ENCODE measurements at places on chromosomes 2 and 18.

DNA sequence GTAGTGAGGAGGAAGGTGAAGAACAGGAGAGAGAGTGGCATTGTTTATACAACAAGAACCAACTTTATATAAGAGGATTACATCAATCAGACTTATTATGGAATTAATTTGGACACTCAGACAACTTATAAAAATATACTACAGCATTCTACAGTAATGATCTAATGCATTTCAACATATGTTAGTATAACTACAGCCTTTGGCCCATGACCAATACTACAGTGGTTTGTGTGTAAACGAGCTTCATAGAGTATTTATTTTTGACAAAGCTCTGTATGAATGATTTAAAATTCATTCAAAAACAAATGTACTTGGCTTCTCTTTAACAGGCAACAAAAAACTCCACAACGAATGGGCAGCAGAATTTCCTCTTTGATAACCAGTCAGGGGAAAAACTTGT, 72.8 kb downstream of the ZNF521 start:
- no peak for DNase-seq

DNA sequence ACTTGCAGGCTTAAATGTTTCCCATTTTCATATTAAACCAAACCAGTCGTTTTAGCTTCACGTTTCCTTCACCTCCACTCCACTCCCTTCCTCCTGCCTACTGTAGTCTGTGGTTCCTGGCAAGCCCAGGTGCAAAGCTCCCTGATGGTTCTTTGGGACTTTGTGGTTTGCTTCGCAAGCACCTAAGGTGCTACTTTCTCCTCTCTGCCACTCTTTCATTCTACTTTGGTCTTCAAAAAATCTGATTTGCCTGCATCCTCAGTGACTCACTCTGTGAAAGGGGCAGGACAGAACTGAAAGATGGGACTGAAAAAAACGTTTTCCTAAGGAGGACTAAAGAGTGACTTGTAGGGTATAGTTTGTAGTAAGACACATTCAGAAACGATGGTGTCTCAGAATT, 228.4 kb downstream of the CYRIA start:
- no peak for DNase-seq

- no peak for DNase-seq
Measured at GRCh38 chr2:178269438-178270224, 75.3 kb downstream of the OSBPL6 start.

- no peak for DNase-seq
Measured at GRCh38 chr2:31207790-31208189, 9.5 kb downstream of the CAPN14 start.

DNA sequence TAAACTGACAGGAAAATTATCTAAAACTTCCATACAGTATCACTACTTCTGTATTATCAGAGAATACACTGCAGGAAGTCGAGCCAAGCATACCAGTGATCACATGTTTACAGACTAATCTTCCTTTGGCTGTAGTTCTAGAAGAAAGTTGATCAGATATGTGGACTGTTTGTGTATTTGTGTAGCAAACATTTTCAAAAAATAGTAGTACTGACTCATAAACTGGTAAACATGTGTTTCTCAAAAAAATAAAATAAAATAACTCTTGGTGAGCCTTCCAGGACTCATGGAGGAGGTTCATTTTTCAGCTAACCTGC, 148.9 kb upstream of the SLC39A10 start:
- DNase-seq: no peak

GRCh38 chr2:159298967-159299366, 12.5 kb upstream of the WDSUB1 start:
- DNase-seq: no peak

- DNase-seq: no peak
Measured at GRCh38 chr2:50181212-50181611, 850.7 kb downstream of the NRXN1 start.

DNA sequence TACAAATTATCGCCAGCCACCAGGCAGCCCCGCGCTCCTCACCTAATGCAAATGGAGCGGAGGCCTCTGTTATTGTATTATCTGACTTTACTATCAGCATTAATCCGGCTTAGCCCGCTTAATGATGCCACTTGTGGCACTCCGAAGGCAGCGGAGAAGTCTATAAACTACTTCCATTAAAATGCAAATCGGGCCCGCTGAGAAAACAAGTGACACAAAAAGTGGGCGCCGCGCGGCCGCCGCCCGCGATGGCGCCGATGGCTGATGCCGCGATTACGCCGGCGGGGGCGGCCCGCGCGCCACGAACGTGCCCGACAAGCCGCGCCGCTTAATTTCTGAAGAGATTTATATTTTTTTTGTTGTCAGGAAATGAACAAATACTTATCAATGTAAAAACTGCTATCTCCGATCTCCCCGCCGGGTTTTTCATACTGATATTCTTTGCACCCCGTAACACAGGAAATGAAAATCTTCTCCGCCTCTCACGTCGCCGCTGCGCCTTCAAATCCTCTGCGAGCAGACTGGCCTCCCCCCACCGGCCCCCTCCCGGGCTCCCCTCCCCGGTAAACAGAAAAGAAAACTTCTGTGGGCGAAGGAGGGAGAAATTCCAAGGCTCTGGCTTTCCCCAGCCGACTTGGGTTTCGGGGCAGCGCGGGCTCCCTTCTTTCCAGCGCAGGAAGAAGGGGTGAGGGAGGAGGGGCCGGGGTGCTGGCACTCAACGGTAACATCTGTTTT, 221.8 kb downstream of the INSIG2 start:
- no peak for DNase-seq

- DNase-seq: no peak
Measured at GRCh38 chr2:152038441-152038958, 60.3 kb downstream of the CACNB4 start.

GRCh38 chr18:31424383-31424988, 23.1 kb upstream of the DSG3 start:
- no peak for DNase-seq

- no peak for DNase-seq
Measured at GRCh38 chr2:101679037-101679726, 18.3 kb upstream of the MAP4K4 start.

GRCh38 chr2:95266781-95267430, 7.3 kb upstream of the PROM2 start:
- no peak for DNase-seq

- DNase-seq: no peak
Measured at GRCh38 chr18:49119401-49119800, 168.6 kb upstream of the SMAD7 start.

DNA sequence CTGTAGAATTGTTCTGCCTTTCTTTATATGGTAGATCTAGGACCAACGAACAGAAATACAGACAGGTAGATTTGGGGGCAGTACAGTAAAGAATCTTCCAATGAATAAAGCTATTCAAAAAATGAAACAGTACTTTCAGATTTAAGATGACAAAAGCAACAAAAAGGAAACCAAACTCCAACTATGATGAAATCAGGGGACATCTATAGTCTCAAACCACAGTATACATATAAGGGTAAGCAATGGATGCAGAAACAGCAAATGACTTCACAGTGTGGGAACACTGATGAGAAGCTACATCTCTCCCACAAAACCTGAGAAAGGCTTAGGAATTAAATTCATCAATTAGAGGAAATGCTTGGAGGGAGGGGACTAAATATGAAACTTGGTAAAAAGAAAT, 202.5 kb downstream of the CTNNA2 start:
- DNase-seq: no peak

DNA sequence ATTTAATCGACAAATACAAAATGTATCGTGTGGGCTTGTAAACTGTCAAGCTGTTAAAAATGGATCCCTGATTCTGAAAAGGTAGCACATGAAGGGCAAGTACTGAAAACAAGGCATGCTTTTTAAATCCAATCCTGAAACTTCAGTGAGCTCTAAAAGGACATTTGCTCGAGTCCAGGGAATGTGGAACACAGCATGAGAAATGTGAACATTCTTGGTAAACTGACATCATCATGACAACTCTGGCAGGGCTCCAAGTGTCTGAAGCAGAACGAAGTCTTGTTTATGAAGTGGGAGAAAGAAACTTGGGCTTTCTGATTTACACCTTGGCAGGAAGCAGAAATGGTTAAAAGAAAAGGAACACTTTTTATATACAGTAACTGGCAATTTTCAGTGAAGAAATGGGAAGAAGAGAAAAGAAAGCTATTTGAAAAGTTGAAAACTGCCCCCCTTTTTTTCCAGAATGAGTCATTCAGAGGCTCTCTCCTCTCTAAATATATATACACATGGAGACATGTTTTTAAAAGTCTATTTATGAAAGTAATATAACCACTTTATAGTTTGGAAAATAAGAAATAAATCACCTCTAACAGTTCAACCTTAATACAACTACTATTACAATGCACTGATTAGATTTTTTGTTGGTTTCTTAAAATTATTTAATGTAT, 120.8 kb downstream of the GAREM1 start:
- DNase-seq: no peak

DNA sequence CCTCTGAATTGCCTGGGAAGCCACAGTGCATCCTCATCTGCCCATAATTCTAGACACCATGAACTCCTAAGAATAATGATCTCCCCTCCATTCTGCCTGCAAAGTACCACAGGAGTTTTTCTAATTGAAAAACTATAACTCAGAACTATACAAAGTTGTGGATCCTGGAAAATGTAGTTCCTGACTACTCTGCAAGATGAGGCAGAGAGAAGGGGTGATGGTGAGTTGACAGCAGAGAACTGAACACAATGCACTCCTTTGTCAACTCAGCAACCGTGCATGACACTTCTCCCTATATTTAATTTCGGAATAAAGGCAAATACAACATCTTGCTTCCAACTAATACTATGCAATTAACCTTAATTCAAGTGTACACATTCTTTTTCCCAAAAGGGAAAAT, 471.1 kb upstream of the FAM98A start:
- no peak for DNase-seq

- DNase-seq: no peak
Measured at GRCh38 chr18:11042247-11042646, 107.1 kb downstream of the PIEZO2 start.

DNA sequence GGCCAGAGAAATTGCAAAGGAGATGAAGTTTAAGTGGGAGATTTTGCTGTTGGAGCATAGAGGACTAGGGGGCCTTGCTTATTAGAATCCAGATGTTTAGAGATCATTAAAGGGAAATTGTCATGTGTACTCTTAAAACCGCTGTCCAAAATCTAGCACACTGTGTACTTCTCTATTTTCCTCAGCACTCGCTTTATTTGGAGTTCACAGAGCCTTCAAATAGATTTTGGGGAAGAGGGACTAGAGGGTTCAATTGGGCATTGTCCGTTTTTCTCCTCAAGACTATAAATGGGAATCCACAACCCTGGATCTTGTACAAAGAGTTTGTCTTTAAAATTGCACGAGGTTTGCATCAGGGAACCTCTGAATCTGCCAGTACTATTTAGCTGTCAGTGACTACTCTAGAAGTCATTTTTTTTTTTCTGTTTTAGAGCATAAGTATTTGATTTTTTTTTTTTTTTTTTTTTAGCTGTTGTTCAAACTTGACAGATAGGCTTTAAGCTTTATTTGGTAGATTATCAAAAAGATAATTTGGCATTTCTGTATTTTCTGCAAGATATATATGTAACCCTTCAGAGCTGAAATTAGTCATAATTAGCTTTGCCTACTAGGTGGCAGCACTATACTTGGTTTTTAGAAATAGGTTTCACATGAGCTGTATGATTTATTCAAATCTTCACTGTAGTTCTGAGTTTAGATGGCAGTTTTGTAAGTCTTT, 14.2 kb downstream of the PMS1 start:
- no peak for DNase-seq

- no peak for DNase-seq
Measured at GRCh38 chr2:177726931-177727348, 334.4 kb downstream of the AGPS start.

GRCh38 chr18:52730972-52731619, 391.1 kb downstream of the DCC start:
- no peak for DNase-seq

- DNase-seq: no peak
Measured at GRCh38 chr18:51417643-51418483, 220.4 kb upstream of the MEX3C start.

DNA sequence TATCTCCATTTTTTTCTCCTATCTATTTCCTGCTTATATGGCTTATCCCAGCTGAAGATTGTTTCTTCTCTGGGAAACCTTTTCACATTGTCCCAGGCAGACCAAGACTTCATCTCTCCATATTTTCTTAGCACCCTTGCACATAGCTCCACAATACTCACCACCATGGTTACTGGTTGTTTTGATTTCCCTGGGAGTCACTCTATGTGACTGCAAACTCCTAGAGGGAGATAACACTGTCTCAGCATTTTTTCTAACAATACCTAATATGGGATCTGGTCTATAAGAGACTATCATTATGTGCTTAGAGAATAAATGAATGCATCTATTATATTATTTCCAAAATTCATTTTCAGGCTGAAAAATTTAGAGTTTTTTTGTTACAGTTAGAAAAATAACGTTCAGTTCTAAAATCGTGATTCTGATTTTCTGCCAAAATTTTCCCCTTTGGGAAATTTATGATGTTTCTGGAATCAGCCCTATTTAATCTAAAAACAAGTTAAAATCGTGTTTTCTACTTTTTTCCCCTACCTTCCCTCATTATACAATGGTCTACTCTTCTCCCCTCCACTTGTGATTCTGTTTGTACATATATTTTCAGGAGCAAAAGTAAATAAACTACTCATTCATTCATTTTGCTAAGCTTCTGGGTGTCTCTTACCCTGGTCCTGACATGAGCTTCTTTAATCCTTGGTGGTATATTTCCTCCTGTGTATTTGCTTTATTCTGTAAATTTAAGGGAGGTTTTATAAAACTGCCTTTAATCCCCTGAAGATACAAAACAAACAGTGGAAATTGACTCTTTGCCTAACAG, 95.4 kb downstream of the HNMT start:
- no peak for DNase-seq

- DNase-seq: no peak
Measured at GRCh38 chr18:48320639-48320945, 88.6 kb downstream of the ZBTB7C start.

DNA sequence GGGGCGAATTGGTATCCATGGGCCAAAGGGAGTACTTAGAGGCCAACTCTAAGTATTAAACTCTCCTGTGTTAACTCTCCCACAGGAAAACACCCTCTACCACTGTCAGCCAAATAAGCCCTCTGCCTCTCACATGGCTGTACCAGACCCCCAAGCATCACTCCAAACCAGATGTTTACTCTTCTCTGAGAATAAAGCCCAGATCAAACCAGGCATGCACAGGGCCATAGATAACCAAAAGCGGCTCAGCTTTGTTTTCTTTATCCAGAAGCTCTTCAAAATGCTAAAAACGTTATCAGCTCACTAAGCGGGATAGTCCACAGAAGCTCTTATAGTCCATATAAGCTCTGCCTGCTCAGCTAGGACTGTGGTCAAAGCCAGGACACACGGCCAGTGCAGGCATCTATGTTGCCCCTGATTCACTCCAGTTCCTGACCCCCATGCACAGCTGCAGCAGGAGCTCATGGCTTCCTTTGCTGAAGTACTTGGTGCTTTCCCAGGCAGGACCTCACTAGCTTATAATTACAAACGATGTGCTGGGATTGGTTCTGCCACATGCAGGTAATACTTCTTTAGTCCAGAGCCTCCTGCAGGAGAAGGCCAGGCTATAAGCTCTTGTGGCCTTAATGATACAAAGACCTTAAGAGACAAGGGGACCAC, 21.0 kb upstream of the SEMA4C start:
- DNase-seq: no peak

DNA sequence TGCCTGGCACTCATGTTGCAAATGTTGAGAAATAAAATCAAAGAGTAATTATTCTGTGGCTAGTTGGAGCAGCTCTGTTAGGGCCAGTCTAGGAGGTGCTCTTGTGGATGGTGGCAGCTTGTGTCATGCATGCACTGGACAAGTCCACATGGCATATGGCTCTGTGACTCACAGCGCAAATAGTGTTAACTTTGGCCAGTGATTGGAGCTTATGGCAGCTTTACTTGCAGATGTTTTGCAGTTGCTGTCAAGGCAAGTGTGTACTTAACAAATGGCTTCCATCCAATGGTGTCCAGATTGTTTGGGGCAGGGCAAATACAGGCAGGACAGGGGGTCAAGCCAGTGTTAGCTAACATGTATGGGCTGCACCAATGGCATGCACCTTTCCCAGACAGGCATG, 26.1 kb upstream of the TMX3 start:
- no peak for DNase-seq
